ENCODE measurements at places on chromosomes 2 and 18. TPM values are rescaled to one million over a fixed set of nuclear protein-coding genes. Genes with fewer than 3 reads are reported as not detected.

GRCh38 chr18:3175195-3175758 is 44.5 kb downstream of the MYOM1 start:
- no peak for DNase-seq

The TMEM163 gene
- total RNA-seq, result not detected

GRCh38 chr2:127139766-127140165 is 32.8 kb upstream of the BIN1 start:
- DNase-seq, result no peak

The HRH4 gene
- not detected for total RNA-seq

- DNase-seq, result peak; percentile 72
Measured at GRCh38 chr2:240928476-240929363, 22.6 kb downstream of the CROCC2 start.

- no peak for DNase-seq
Measured at GRCh38 chr2:234861841-234862735, 89.7 kb upstream of the SH3BP4 start.

DNA sequence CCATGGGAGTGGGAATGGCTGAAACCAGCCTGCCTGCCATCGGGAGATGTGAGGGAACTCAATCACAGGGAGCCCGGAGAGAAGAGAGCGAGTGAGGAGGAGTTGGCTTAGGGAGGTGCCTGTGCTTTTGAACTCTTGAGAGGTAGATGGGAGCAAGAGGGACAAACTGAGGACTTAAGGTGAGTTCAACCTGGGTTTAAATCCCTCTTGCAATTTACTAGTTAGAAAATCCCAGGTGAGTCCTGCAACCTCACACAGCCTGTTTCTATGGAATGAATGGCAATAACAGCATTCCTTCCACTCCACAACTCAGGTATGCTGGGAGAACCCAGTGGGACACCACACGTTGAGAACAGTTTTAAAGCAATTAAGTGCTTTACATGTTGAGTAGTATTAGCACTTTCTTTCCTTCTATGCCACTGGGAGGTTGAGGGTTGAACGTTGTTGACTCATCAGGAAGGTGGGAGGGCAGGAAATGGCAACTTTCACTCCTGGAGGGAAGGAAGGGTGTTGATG is 57.3 kb downstream of the VIT start:
- no peak for DNase-seq

DNA sequence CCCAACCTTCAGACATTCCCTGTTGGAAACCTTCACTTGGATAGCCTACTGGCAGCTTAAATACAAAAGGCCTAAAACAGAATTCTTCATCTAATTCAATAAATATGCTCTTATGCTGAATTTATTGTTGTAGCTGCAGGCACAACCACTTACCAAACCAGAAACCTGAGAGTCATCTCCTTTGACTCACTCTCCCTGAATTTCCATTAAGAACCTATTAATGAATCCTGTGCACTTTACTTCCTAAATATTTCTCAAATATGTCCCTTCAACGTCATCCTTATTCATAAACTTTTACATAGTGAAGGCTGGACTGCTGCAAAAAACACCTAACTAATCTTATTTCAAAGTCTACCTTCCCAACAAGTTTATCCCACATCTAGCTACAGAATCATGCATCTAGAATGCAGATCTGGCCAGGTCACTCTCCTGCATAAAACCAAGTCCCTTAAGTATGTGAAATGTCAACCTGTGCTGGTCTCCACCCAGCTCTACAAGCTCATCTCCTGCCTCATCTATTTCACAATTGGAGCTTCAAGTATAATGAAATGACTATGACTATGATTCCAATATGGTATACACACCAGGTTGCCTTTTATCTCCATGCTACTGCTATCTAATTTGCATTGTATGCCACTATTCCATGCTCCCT is 354.2 kb downstream of the ZEB2 start:
- DNase-seq, result no peak

The CSRNP3 gene
- total RNA-seq, result 2.7 TPM

DNA sequence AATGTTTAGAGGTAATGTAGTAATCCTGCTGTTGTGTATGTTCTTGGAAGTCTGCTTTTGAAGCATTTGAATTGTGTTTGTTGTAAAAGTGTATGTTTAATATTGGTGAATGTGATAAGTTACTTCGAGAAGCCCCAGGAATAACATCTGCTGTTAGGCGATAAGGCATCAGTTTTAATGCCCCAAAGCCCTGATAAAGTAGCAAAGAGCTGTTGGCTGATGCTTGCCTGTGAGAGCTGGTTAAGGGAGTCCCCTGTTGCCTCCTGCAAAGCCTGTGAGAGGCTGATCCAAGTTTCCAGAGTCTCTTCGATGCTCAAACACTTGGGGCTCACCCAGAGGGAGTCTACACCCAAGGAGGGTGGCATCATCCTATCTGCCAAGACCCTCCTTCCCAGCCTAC is 110.3 kb downstream of the RNF152 start:
- no peak for DNase-seq

The GAL3ST2 gene
- 0.98 TPM for total RNA-seq

The ICA1L gene
- 21.6 TPM for total RNA-seq

The VWC2L gene
- not detected for total RNA-seq

- no peak for DNase-seq
Measured at GRCh38 chr2:57878171-57878865, 168.3 kb upstream of the VRK2 start.

- DNase-seq, result no peak
Measured at GRCh38 chr18:48796491-48797205, 154.1 kb downstream of the SMAD7 start.

DNA sequence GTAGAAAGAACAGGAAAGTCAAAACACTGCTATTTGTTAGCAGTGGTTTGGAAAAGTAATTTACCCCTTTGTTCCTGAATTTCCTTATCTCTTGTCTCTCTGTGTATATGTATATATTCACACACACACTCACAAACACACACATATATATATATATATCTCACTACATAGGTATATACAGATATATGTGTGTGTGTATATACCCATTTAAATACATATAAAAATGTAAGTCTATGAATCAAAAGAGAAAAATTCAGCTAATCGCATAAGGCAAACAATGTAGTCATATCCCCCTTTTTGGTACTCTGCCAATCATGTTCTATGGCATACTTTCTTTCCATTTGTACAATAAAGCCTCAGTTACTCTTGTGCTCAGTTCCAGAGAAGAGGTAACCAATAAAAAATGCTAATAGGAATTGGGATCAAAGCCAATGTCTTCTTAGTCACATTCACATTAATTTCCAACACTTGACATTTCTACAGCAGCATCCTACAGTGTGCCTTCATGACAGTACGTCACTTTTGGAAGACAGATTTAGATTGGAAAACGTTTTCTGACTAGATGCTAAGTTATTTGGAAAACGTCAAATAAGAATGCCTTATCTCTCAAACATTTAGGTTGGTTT is 94.6 kb downstream of the MC4R start:
- DNase-seq, result no peak

- DNase-seq, result no peak
Measured at GRCh38 chr2:228602288-228602687, 420.8 kb upstream of the SPHKAP start.

DNA sequence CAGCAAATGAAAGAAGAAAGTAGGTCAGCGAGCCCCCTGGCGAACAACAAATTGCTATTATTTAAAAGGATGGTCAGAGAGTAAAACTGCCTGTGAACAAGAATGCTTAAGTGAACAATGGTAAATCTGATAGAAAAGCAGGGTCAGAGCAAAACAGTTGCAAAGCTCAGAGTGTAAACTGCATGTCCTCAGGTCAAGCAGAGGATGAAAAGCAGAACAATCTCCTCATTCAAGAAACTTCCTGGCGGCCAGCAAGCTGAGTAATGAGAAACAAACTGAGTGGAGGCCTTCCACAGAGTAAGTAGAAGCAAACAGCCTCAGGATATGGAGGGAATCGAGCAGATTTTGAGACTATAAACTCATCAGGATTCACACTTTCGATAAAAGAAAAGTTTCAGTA is 117.9 kb downstream of the PPP1R1C start:
- no peak for DNase-seq

GRCh38 chr18:27049969-27050368 is 135.1 kb downstream of the CHST9 start:
- DNase-seq, result no peak
